Hepatic stellate cell (primary cell): ENCODE measurements at places on chromosomes 3 and 15.
A peak's percentile ranks its signal among the peaks of the same experiment; 100 is the strongest.

- no peak for DNase-seq
Measured at GRCh38 chr3:128438488-128439072, 28.1 kb downstream of the DNAJB8 start.

- DNase-seq: no peak
Measured at GRCh38 chr3:2897821-2898220, 212.4 kb downstream of the IL5RA start.

- no peak for DNase-seq
Measured at GRCh38 chr3:143163562-143164100, 44.1 kb downstream of the CHST2 start.

GRCh38 chr3:184568924-184569829 is 7.6 kb downstream of the EPHB3 start:
- peak; percentile 93 for DNase-seq
